ENCODE measurements at places on chromosomes 4 and X. TPM values are rescaled to one million over a fixed set of nuclear protein-coding genes. Genes with fewer than 3 reads are reported as not detected.

The STK32B gene
- 4.6 TPM for total RNA-seq

The TCEAL2 gene
- 0.51 TPM for total RNA-seq

The TIGD4 gene
- total RNA-seq, result not detected

The GPR34 gene
- total RNA-seq, result 5.4 TPM

The BMPR1B gene
- 4.5 TPM for total RNA-seq

The GPR82 gene
- total RNA-seq, result 0.29 TPM

The AWAT2 gene
- not detected for total RNA-seq

The NXF2 gene
- total RNA-seq, result not detected

The SLC6A14 gene
- not detected for total RNA-seq

The RPL9 gene
- total RNA-seq, result 3,832 TPM

The PLXNA3 gene
- 2.1 TPM for total RNA-seq

The MAGEA9B gene
- not detected for total RNA-seq

The BRS3 gene
- total RNA-seq, result 1.0 TPM

The CFP gene
- total RNA-seq, result not detected

The ITIH6 gene
- not detected for total RNA-seq

The CABS1 gene
- total RNA-seq, result 0.28 TPM

The NKX1-1 gene
- not detected for total RNA-seq

The ANOS1 gene
- 0.55 TPM for total RNA-seq

The ALPK1 gene
- 31.0 TPM for total RNA-seq

The PHOX2B gene
- total RNA-seq, result not detected

The ODAM gene
- total RNA-seq, result not detected

The DDX53 gene
- total RNA-seq, result not detected

The FGFR3 gene
- 0.29 TPM for total RNA-seq

The TMEM175 gene
- 39.7 TPM for total RNA-seq

The IL2RG gene
- total RNA-seq, result 3.3 TPM

The ACOX3 gene
- 18.2 TPM for total RNA-seq

The RPL34 gene
- 6,726 TPM for total RNA-seq

The HTR2C gene
- total RNA-seq, result not detected

The MAGEC3 gene
- not detected for total RNA-seq

The PABPC1L2A gene
- not detected for total RNA-seq

The GABRE gene
- total RNA-seq, result 54.2 TPM

The CT47B1 gene
- not detected for total RNA-seq
